ENCODE measurements at places on chromosomes 6 and 20.

GRCh38 chr6:22095836-22096235 lies 201.0 kb downstream of the PRL start:
- no peak for DNase-seq

DNA sequence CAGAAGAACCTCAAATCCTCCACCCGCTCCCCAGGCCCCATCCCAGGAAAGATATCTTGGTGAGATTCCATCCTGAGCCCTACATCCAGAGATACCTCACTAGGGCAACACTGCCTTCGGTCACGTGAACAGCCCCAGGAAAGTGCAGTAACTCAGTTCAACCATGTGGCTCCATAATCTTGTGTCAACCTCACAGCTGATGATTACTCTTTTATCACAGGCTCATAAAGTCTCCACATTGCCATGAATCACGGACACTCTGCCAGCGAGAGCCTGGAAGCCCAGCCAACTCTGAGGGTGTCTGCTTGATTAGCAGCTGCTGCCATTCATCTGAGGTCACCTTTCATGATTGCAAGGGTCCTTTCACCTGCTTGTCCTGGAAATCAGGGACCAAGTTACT lies 175.8 kb upstream of the LRFN2 start:
- no peak for DNase-seq

DNA sequence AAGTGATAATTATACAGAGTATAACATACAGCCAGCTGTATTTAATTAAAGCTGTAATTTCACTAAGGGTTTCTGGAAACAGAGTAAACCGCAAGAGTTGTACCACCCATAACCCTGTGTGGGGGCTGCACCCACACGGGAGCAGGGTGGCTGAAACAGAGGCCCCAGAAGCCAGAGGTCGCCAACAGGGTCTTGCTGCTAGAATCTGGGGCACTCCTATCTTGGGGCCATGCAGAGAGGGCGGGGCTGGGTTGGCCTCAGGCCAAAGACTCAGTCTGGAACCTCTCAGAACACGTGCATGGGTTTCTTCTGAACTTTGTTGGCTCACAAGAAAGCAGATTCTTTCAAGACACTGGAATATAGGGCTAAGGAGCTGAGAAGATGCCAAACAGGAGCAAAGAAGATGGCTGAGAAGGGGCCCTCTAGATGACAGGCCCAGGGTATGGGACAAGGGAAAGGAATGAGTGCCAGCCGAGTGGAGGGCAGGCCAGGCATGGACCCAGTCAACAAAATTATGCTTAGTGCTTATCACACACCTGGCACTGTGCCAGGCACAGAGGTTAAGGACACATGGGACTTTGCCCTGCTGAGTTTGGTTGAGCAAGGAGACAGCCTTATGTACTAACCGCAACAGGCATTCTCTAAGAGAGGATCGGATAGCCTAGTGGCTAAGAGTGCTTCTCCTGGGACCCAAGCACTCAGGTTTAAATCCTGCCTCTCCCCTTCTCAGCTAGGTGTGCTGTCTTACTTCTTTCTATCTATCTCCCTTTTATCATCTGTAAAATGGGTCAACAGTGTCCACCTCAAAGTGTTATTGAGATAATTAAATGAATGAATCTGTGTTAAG lies 96.6 kb upstream of the FOXP4 start:
- peak; percentile 62 for DNase-seq

DNA sequence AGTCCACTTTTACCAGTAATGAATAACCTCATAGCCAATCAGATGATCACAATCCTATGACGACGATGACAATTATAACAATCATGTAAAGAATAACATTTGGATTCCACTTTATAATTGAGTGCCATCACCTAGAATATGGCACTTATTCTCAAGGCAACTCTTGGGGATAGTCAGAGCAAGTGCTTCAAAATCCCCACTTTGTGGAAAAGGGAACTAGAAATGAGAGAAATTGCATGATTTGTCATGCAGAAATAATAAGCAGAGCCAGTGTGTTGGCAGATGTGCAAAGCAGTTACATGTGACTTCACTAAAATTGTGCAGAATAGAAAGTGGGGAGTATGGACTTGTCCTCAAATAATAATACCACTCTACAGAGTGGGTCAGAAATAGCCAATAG lies 41.3 kb downstream of the FRK start:
- no peak for DNase-seq

DNA sequence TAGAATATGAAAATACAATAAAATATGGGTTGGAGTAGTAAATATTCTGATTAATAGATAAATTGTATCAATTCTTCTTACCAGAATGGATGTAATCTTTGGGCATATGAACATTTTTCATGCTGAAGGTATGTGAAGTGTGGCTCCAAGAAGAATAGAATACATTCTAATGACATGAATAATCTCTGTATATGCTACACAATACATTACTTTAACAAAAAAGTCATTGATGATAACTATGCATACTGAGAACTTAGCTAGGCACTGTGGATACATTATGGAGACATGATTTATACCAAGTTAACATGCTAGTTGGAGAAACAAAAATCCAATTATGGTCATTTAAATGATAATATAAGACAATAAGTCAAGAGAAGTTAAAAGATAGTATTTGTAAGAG lies 62.7 kb upstream of the HDAC2 start:
- DNase-seq: no peak

- DNase-seq: no peak
Measured at GRCh38 chr6:158543606-158544185, 16.2 kb upstream of the TMEM181 start.

GRCh38 chr6:28531479-28532128 lies 5.9 kb downstream of the GPX5 start:
- DNase-seq: no peak

DNA sequence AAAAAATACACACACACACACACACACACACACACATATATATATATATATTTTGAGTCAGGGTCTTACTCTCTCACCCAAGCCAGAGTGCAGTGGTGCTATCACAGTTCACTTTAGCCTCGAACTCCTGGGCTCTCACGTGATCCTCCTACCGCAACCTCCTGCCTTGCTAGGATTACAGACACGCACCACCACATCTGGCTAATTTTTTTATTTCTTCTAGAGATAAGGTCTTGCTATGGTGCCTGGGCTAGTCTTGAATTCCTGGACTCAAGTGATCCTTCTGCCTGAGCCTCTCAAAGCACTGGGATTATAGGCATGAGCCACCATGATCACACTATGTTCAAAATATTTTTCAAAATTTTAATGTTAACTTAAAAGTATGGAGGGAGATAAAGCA lies 43.5 kb downstream of the NUP153 start:
- no peak for DNase-seq

- DNase-seq: no peak
Measured at GRCh38 chr20:51804754-51805153, 2.4 kb upstream of the SALL4 start.

DNA sequence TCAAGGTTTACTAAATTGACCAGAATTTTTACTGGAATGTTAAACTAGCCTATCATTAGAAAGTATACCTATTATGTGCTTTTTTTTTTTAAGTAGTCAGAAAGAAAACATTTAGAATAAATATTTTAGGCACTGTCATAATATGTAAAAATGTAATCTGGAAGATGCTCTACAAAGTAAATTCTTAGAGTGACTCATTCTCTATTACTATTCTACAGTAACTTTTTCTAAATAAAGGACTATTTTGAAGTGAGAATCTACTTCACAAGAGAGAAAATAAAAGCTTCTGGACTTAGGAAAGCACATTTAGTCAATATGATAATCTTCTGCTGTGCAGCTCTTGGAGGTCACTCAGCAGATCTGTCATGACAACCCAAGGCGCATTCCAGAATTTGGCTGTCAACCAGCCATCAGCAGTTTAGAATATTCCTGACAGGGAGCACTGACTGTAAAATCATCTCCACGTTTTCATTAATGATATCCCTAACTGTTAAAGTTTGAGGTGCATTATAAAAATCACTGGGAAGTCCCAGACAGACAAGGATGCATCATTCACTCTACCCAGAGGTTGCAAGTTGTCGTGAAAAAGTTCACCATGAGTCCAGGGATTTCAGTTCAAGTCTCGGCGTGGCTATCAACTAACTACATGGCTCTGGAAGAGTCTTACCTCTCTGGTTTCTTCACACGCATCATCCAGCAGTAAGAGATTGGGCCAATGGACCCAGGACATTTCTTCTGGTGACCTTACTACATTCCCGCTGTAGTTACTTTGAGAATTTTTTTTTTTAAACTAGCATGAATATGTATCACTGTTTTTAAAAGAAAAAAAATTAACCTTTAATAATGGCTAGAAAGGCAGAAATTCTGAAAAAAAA lies 374.9 kb downstream of the GJA1 start:
- DNase-seq: no peak

- no peak for DNase-seq
Measured at GRCh38 chr6:26611599-26611998, 14.8 kb downstream of the ABT1 start.

DNA sequence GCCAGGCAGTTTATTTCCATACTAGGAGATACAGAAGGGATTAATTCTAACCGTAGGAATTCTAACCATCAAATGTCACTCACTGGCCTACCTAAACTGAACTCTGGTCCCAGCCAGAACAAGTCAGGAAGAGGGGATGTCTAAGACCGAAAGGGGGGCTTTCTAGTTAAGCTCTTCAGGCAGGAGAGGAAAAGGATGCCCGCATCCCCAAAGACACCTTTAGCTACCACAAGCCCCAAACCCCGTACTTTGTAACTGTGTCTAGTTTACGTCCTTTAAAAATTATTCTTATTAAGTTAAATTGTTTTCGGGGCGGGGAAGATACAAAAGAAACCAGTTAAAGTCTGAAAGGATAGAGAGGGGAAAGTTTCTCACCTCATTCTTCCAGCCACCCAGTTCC lies 1.2 kb upstream of the ZNF76 start:
- DNase-seq: no peak

- DNase-seq: peak; percentile 60
Measured at GRCh38 chr20:63977739-63978276, 1.6 kb downstream of the SAMD10 start.

- no peak for DNase-seq
Measured at GRCh38 chr6:170182093-170182780, 108.6 kb downstream of the DLL1 start.

DNA sequence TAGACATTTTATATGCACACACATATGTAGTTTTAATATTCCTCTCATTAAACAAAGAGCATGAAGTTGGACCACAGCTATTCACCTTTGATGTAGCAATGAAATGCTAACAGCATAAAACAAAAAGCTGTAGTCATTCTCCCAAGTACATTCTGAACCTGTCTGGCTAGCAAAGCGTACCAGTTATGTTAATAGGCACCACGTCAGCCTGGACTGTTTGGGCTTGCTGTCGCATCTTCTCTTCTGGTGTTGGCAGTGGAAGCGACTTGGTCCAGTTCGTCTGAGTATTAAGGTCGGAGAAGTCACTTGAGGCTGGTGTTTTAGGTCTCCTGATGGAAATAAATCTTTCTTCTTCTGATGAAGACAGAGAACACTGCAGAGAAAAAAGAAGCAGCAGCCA lies 42.8 kb downstream of the HEBP2 start:
- no peak for DNase-seq

GRCh38 chr6:90362318-90362717 lies 65.7 kb upstream of the BACH2 start:
- DNase-seq: no peak

- peak; percentile 95 for DNase-seq
Measured at GRCh38 chr20:46568570-46569129, 18.2 kb upstream of the OCSTAMP start.
